ENCODE measurements at places on chromosomes 11 and 22.

DNA sequence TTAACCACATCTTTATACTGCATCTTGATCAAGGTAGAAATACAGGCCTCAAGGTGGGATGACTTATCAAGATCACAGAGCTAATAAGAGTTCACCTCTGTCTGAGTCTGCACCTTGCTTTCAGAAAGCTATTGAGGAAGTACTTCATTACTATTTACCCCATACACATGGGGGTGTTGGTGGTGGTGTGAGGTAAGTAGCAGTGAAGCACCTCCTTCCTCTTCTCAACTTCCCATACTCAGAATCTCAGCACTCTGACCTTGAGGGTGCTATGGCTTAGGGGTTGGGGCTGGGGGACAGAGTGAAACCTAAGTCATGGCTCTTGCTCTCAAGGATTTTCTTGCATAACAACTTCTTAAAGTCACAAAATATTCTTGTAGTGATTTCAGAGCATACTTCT is 56.9 kb downstream of the ME3 start:
- DNase-seq, result no peak

DNA sequence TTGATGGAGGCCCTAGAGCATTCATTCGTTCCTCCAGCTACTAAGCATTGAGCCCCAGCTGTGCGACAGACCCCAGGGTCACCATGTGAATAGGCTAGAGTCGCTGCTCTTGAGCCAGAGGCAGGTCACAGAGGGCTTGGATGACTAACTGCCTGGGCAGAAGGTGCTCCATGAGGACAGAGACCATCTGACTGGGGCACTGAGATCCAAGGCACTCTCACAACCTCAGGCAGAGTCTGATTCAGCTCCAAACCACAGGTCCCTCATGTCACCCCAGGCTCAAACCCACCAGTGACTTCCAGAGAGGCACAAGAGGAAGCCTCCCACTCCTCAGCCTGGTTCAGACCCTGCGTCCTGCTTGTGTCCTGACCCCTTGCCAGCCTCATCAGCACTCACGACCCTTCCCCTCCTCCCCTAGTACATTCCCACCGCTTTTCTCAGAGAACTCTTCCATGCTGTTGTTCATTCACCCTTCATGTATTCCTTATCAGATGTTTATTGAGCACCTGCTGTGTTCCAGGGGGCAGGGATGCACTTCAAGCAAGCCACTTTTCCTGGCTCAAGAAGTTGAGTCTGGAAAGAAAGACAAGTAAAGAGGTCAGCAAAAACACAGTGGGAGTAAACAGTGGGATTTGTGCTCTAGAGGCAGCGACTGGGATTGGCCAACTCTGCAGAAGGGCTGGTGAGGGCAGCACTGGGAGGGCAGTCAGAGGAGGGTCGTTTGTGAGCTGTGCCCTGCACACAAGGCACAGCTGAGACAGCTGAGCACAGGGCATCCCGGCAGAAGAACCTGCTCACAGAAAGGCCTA is 9.3 kb downstream of the OAF start:
- no peak for DNase-seq

GRCh38 chr22:50306753-50307749 is at the start of gene PLXNB2:
PLXNB2 (minus strand) TSS chr22:50307646; CDS start chr22:50290584, 17,062 bp downstream.
- DNase-seq, result no peak

DNA sequence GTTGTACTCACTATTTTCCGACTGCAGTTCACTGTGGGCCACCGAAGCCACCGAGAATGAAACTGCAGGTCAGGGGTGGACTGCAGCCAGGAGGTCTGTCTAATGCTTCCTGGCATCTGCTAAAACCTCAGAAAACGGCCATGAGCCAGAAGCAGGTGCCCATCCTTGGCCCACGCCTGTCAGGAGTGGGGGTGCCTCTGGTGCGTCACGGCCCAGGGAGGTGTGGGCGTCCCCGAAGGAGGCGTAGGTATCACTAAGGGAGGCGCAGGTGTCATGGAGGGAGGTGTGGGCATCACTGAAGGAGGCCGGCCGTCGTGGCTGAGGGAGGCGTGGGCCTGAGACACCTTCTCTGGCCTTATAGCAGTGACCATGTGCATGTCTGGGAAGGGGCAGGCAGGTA is 456.2 kb downstream of the TBC1D22A start:
- no peak for DNase-seq

DNA sequence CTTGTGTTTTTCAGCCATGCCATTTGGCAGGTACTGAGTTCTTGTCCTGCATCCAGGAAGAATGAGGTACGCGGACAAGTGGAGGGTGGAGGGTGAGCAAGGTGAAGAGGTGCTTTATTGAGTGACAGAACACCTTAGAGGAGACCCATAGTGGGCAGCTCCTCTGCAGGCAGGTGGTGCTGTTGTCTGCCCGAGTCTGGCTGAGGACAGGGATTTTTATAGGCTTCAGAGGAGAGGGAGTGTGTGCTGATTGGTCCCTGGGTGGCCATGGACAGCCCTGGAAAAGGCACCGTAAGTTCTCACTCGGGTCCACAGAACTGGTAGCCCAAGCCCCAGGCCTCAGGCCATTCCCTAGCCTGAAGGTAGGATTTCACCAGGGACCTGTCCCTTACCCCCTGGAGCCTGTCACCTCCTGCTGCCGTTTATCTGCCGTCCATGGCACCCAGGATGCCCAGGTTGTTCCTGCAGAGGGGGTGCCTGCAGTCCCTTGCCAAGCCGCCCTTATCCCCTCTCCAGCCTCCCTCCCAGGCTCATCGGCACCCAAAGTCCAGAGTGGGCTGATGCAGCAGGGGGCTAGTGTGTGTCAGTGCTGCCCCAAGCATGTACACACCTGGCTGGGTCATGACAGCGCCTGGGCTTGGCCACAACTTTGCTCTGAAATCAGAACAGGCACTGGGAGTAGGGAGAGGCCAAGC is 213.6 kb downstream of the LRRC4C start:
- no peak for DNase-seq

- DNase-seq, result no peak
Measured at GRCh38 chr11:2561696-2562581, 117.1 kb downstream of the KCNQ1 start.

- DNase-seq, result no peak
Measured at GRCh38 chr22:40534379-40535188, 101.9 kb downstream of the MRTFA start.

DNA sequence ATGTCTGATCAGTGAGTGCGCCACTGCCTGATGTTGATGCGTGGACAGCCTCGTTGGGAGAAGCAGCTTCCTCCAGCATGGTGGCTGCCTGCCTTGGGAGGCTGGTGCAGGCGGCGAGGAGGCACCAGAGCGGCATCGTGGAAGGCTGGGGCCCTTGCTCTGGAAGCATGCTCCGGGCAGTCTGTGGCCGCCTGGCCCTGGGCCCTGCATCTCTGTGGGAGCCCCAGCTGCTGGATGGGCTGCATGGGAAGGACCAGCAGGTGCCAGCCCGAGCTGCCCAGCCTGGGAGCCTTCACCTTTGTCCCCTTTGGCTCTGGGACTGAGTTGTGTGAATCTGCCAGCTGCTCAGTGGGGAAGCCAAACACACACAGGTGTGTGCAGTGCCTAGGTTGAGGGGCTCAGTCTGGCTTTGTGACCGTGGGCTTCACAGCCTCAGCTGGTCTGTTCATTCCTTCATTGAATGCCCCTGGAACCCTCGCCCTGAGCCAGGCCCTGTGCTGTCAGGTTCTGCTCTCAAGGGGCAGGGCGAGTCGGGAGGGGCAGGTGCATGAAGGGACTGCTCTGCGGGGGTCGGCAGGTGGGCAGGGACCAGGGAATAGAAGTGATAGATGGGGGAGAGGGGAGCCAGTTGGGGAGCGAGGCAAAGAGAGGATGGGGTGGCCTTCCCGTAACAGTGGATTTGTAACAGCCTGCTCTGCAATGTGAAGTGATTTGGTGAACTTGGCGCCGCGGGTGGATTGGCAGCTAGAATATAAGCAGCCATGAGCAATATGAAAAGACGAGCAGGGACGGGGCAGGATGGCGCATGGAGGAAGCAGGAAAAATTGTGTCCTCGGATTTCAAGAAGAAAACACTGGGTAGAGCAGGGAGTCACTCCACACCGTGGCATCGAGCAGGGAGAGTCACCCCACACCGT is 354.2 kb downstream of the TBC1D22A start:
- DNase-seq, result no peak

DNA sequence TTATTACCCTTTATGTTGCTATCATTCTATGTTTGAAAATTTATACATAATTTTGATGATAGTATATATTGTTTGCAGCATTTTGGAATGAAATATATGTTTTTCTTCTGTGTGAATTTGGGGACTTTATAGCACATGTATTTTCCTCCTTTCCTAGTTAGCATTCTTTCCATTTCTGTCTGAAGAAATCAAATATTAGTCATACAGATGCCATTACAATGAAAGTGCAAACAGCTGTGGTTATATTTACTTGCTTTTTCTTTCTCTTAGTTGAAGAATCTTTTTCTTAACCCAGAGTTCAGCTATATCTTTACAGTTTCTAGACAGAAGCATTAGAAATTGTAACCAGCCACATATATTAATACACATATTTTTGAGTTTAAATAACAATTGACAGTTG is 753.1 kb upstream of the ARHGAP42 start:
- no peak for DNase-seq
